PC-3 (cell line): ENCODE measurements at places on chromosomes 3 and 15. TPM values are rescaled to one million over a fixed set of nuclear protein-coding genes. Genes with fewer than 3 reads are reported as not detected.

Gene MST1R
- total RNA-seq, result 39.0 and 70.6 TPM in 2 replicates

Gene KLHL40
- total RNA-seq, result not detected in 2 replicates

DNA sequence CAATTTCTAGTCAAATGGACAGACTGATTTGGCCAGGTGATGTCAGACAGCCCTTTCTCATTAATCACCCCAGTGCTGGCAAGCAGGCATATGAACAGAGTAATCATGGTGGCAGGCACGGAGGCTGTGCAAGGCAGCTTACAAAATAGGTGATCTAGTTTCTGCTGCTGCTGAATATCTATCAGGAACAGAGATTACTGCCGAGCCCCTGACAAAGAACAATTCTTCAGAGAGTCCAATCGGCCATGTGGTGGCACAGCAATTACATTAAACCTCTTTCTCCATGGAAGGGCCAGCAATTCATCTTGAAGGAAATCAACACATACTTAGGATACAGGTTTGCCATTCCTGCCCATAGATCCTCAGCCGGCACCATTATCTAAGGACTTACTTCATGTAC is 32.3 kb upstream of the THBS1 start:
- no peak for DNase-seq
- no peak overlapping the region for H3K27ac ChIP-seq
- H3K4me1 ChIP-seq, result no peaks in the 10 kb centered on the region
- H3K36me3 ChIP-seq, result no peaks in the 10 kb centered on the region; the same call in 1 of the 2 replicates

- H3K4me3 ChIP-seq, result no peak overlapping the region
- DNase-seq, result no peak
- H3K4me1 ChIP-seq, result no peaks in the 10 kb centered on the region
- H3K36me3 ChIP-seq, result no peaks in the 10 kb centered on the region
- no peak overlapping the region for H3K27ac ChIP-seq
Measured at GRCh38 chr3:106810300-106810875, 566.9 kb upstream of the CCDC54 start.

- DNase-seq, result no peak
- no peak overlapping the region for H3K4me3 ChIP-seq
- no peak overlapping the region for H3K27ac ChIP-seq
- H3K4me1 ChIP-seq, result no peaks in the 10 kb centered on the region
- H3K27me3 ChIP-seq, result no peaks in the 10 kb centered on the region
Measured at GRCh38 chr3:143421556-143421955, 302.0 kb downstream of the CHST2 start.

DNA sequence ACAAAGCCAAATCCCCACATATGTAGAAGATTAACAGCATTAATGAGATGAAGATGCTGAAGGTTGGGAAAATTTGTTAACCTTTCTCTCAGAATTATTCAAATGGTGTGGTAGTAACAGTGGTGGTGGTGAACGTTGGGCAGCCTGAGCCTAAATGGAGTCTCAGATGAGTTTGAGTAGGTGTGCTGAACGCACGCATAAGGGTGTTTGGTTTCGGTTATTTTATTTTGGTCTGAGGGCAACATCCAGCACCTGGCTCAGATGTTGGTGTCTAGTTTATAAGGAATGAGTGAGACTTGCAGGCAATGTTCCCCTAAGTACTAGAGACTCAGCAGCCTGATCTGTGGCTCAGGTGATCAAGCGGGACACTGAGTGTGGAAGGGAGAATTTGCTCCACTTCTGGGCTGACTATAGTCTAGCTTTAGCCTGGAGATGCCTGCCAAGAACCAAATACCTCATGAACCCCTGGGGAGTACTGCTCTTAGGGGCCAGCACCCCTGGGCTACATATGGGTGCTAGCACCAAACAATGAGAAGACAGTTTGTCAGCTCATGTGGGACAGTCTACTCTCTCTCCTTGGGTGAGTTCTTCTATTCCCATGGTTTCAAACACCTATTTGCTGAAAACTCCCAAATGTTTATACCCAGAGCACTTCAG is 39.5 kb upstream of the ATP2C1 start:
- no peaks in the 10 kb centered on the region for H3K36me3 ChIP-seq
- no peak for DNase-seq
- H3K27ac ChIP-seq, result no peak overlapping the region
- H3K27me3 ChIP-seq, result no peaks in the 10 kb centered on the region
- 0 out of 2 replicates have a peak, but pooled peaks cover 6% of the 10 kb centered on the region for H3K4me1 ChIP-seq

GRCh38 chr15:46815765-46816164 is 901.5 kb upstream of the SEMA6D start:
- H3K4me1 ChIP-seq, result no peaks in the 10 kb centered on the region
- no peak overlapping the region for H3K27ac ChIP-seq
- no peaks in the 10 kb centered on the region for H3K27me3 ChIP-seq
